Stimulated activated CD4-positive, alpha-beta T cell treated with anti-CD3 and anti-CD28 coated beads, TNF-alpha, amount 100 ng/mL, for 48 hours (primary cell): ENCODE measurements at places on chromosomes 16 and 17.

- no peak for DNase-seq
Observed at GRCh38 chr17:37392024-37392590, 14.5 kb downstream of the ACACA start.

- no peak for DNase-seq
Observed at GRCh38 chr16:56961386-56961785, 364 bp upstream of the CETP start.

- DNase-seq: no peak
Observed at GRCh38 chr16:17287166-17287800, 183.5 kb downstream of the XYLT1 start.

GRCh38 chr17:82128287-82128686 is 30.3 kb upstream of the FASN start:
- no peak for DNase-seq

- DNase-seq: no peak
Observed at GRCh38 chr17:35847006-35847405, 21.7 kb downstream of the HEATR9 start.
